ENCODE measurements at places on chromosomes 7 and 10. TPM values are rescaled to one million over a fixed set of nuclear protein-coding genes. Genes with fewer than 3 reads are reported as not detected.

Gene C7orf33
- not detected for total RNA-seq

Gene HMX3
- 0.07 TPM for total RNA-seq

Gene CYP2C19
- 0.50 TPM for total RNA-seq

Gene SYT15
- total RNA-seq: 0.14 TPM

Gene SLC26A5
- not detected for total RNA-seq

Gene PAPOLB
- under 0.01 TPM for total RNA-seq

Gene MRLN
- total RNA-seq: not detected

Gene INSYN2A
- under 0.01 TPM for total RNA-seq

Gene CDHR3
- 1.9 TPM for total RNA-seq

Gene CPA5
- not detected for total RNA-seq

Data from nasal cavity respiratory epithelium epithelial cell of viscerocranial mucosa (primary cell).